ENCODE measurements at places on chromosomes 3 and 15. TPM values are rescaled to one million over a fixed set of nuclear protein-coding genes. Genes with fewer than 3 reads are reported as not detected.

- peaks cover 4% of the 10 kb centered on the region for H3K27me3 ChIP-seq
- H3K4me1 ChIP-seq: no peaks in the 10 kb centered on the region
- H3K36me3 ChIP-seq: no peaks in the 10 kb centered on the region
- H3K27ac ChIP-seq: no peak overlapping the region
- no peak for DNase-seq
- no peak overlapping the region for H3K4me3 ChIP-seq
These were observed 17.3 kb upstream of the GBE1 start for GRCh38 chr3:81778678-81779182.

The ITGA11 gene
- not detected for total RNA-seq

The PRSS50 gene
- not detected for total RNA-seq

- no peaks in the 10 kb centered on the region for H3K27me3 ChIP-seq
- peak overlapping the region; percentile 0 for H3K4me3 ChIP-seq
- H3K36me3 ChIP-seq: peaks cover 49% of the 10 kb centered on the region
- DNase-seq: no peak
- peak overlapping the region; percentile 63 for H3K27ac ChIP-seq
These were observed 2.3 kb downstream of the SERF2 start for GRCh38 chr15:43794269-43795037.

The FEZF2 gene
- total RNA-seq: not detected

The RGMA gene
- total RNA-seq: 0.49 TPM

DNA sequence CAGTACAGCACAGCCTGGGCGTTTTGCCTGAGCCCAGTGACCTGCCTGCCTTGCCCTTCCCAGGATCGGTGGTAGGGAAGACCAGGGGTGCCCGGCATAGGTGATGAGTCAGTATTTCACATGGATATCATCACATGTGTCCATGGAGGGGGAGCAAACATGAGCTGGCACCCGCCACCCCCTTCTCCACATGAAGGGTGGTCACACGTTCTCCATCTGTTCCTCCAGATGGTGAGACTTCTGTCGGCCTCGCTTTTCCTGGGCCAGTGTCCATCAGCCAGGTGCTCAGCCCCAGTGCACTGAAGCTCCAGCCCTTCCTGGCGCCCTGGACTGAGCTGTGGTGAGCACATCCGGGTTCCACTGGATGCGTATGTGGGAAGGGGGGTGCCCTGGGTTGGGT is 208.4 kb downstream of the UBE3A start:
- H3K4me1 ChIP-seq: no peaks in the 10 kb centered on the region
- H3K36me3 ChIP-seq: no peaks in the 10 kb centered on the region
- no peak for DNase-seq
- H3K27me3 ChIP-seq: no peaks in the 10 kb centered on the region
- no peak overlapping the region for H3K27ac ChIP-seq
- no peak overlapping the region for H3K4me3 ChIP-seq

The PARP15 gene
- 87.0 TPM for total RNA-seq

GRCh38 chr3:139558351-139559266 is 19.1 kb upstream of the RBP1 start:
- H3K4me3 ChIP-seq: no peak overlapping the region
- no peak overlapping the region for H3K27ac ChIP-seq
- no peaks in the 10 kb centered on the region for H3K27me3 ChIP-seq
- H3K4me1 ChIP-seq: no peaks in the 10 kb centered on the region

- H3K4me3 ChIP-seq: no peak overlapping the region
- H3K36me3 ChIP-seq: no peaks in the 10 kb centered on the region
- DNase-seq: no peak
These were observed 118.9 kb downstream of the ANXA2 start for GRCh38 chr15:60278879-60279278.

DNA sequence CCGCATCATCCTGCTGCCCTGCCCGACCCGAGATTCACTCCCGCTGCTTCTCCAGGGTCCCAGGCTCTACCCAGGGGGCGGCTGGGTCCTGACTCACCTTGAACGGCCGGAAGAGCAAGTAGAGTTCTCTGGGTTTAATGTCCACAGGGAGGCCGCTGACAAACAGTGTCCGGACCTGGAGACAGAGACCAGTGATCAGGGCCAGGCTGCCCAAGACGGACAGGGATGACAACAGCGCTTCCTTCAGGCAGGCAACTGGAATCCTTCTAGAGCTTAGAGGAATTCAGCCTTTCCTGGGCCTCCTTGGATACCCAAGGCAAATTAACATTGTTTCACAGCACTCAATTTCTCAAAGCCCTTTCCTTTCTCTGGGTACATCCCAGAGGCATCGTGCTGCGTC is 23.9 kb downstream of the RBPMS2 start:
- no peaks in the 10 kb centered on the region for H3K27me3 ChIP-seq
- no peak overlapping the region for H3K27ac ChIP-seq
- H3K4me1 ChIP-seq: no peaks in the 10 kb centered on the region
- no peak for DNase-seq
- no peaks in the 10 kb centered on the region for H3K36me3 ChIP-seq

GRCh38 chr3:172442606-172443005 is 5.7 kb downstream of the GHSR start:
- no peaks in the 10 kb centered on the region for H3K4me1 ChIP-seq
- H3K36me3 ChIP-seq: no peaks in the 10 kb centered on the region
- no peak overlapping the region for H3K27ac ChIP-seq
- H3K27me3 ChIP-seq: peaks cover 50% of the 10 kb centered on the region
- no peak overlapping the region for H3K4me3 ChIP-seq

DNA sequence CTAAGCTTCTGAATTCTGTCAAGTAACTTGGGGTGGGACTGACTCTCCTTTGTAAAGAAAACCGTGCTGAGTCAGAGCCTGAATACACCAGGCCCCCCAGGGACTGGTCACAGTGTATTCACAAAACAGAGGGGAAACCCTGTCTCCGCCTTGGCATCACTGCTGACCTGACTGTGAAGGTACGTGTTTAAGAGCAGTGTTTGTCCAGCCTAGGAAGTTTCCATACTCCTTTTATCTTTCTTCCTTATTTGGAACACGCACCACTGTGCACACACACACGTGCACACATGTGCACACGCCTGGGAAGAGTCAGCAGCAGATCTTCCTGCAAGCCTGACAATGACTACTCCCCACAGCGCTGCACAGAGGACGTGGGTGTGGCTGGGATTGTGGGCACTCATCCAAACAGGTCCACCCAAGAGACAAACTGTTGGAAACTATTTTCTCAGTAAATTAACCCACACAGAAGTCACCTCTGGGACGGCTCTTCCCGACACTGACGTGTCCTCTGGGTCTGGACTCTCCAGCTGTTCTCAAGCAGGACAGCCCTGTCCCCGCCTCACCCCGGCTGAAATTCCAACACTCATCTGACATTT is 87.7 kb downstream of the ATP10A start:
- H3K4me1 ChIP-seq: no peaks in the 10 kb centered on the region
- no peak overlapping the region for H3K27ac ChIP-seq
- DNase-seq: no peak
- H3K27me3 ChIP-seq: no peaks in the 10 kb centered on the region

The SYNPR gene
- total RNA-seq: not detected

- H3K36me3 ChIP-seq: peaks cover 42% of the 10 kb centered on the region
- peak overlapping the region; percentile 51 for H3K4me3 ChIP-seq
- H3K4me1 ChIP-seq: peaks cover 11% of the 10 kb centered on the region
- peak; percentile 45 for DNase-seq
- H3K27me3 ChIP-seq: no peaks in the 10 kb centered on the region
These were observed 31.2 kb downstream of the LINS1 start for GRCh38 chr15:100570735-100571313.

- H3K27ac ChIP-seq: no peak overlapping the region
- DNase-seq: no peak
- H3K4me1 ChIP-seq: no peaks in the 10 kb centered on the region
- no peak overlapping the region for H3K4me3 ChIP-seq
- H3K36me3 ChIP-seq: peaks cover 25% of the 10 kb centered on the region
- no peaks in the 10 kb centered on the region for H3K27me3 ChIP-seq
These were observed 128.5 kb downstream of the C3orf70 start for GRCh38 chr3:185024406-185024805.

The CCR9 gene
- not detected for total RNA-seq

DNA sequence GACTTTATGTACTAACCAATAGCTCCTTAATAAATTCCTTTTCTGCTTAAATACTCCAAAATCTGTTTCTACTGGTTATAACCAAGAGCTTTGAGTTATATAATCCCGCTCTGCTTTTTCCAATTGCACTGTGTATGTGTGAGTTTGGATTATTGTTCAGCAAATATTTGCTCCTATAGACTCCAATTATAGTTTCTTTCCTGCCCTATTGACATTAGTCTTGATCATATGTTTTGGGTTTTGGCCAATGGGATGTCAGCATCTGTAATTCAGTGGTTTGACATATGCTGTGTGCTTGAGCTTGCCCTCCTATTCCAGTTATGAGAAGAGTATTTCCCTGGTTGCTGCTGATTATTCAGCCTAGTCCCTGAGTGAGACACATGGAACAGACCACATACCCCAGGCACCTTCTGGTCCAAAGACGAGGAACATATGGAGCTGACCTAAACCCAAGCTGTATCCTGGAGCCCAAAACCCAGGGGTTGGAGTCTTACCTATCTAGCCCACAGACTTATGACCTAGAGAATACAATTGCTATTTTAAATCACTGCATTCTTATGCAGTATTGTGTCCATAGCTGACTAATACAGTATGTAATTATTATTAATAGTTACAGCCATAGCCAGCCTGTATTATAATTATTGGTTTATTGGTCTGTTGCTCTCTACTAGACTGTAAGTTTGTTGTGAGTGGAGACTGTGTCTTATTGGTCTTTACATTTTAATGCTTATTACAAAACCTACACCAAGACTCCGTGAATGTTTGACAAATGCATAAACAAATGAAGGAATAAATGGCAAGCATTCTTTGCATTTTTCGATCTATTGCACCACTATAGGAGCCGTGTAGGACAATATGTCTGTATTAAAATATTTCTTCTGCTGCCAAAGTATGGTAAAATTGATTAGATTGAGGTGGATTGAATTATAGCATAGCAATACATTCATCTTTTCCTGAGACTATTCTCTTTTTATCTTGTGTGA is 11.7 kb upstream of the ZNF280D start:
- no peak overlapping the region for H3K27ac ChIP-seq
- no peak overlapping the region for H3K4me3 ChIP-seq
- DNase-seq: no peak
- no peaks in the 10 kb centered on the region for H3K36me3 ChIP-seq

DNA sequence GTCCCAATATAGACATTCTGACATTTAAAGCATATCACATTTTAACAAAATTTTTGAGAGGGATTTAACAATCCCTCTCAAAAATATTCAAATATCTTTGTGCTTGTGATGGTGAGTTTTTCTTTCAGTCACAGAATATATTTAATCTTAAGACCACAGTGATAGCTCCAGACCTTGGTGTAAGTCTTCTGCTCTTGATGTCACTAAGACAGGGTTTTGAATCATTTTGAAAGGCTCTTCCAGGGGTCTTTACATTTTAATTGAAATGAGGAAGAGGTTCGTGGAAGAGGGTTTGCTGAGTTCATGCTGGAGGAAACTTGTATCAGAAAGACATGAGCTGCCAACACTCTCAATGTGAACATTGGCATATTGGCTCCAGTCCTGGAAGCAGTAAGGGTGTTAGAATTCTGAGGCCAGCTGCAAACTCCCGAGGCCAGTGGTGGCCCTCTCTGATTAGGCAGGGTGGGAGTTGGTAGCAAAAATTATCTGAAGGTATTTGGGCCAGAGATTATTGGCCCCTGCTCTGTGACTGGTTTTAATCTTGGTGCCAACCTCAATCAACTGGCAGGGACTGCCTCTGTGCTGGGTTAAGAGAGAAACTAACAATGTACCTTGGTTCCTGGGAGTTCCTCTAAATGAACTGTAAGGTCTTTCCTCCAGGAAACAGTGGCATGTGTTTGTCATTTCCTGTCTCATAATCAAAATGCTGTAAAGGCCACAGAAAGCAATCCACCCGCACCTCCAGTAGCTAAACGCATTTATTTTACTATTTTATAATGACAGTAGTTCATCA is 5.3 kb downstream of the POU1F1 start:
- no peaks in the 10 kb centered on the region for H3K4me1 ChIP-seq
- DNase-seq: no peak
- H3K27ac ChIP-seq: no peak overlapping the region
- no peak overlapping the region for H3K4me3 ChIP-seq
- H3K27me3 ChIP-seq: no peaks in the 10 kb centered on the region

- no peak for DNase-seq
- no peaks in the 10 kb centered on the region for H3K36me3 ChIP-seq
- no peaks in the 10 kb centered on the region for H3K4me1 ChIP-seq
- H3K27me3 ChIP-seq: no peaks in the 10 kb centered on the region
- no peak overlapping the region for H3K27ac ChIP-seq
These were observed 165.7 kb downstream of the ZNF385D start for GRCh38 chr3:21585216-21585740.

DNA sequence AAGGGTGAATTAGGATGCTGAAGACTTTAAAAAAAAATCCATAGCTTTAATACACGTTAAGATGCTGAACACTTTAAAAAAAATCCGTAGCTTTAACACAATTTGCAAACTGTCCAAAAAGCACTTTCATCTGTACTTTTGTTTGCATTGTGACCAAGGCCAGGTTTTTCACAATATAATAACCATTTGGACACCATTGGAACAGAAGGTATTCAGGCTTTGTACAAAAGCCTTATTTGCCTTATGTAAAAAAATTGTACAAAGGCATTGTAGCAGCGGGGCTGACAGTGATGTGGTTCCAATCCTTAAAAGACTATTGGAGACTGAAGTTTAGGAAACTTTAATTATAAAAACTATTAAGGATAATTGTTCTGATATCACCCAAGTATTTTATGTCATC is 15.2 kb upstream of the ICE2 start:
- H3K4me3 ChIP-seq: no peak overlapping the region
- H3K4me1 ChIP-seq: no peaks in the 10 kb centered on the region
- peaks cover 75% of the 10 kb centered on the region for H3K36me3 ChIP-seq
- H3K27me3 ChIP-seq: no peaks in the 10 kb centered on the region
- no peak overlapping the region for H3K27ac ChIP-seq

GRCh38 chr3:169668072-169668956 is 4.8 kb upstream of the MECOM start:
- no peak for DNase-seq
- no peak overlapping the region for H3K27ac ChIP-seq
- H3K4me1 ChIP-seq: peaks cover 22% of the 10 kb centered on the region
- no peaks in the 10 kb centered on the region for H3K36me3 ChIP-seq
- H3K27me3 ChIP-seq: peaks cover 55% of the 10 kb centered on the region
- H3K4me3 ChIP-seq: no peak overlapping the region

DNA sequence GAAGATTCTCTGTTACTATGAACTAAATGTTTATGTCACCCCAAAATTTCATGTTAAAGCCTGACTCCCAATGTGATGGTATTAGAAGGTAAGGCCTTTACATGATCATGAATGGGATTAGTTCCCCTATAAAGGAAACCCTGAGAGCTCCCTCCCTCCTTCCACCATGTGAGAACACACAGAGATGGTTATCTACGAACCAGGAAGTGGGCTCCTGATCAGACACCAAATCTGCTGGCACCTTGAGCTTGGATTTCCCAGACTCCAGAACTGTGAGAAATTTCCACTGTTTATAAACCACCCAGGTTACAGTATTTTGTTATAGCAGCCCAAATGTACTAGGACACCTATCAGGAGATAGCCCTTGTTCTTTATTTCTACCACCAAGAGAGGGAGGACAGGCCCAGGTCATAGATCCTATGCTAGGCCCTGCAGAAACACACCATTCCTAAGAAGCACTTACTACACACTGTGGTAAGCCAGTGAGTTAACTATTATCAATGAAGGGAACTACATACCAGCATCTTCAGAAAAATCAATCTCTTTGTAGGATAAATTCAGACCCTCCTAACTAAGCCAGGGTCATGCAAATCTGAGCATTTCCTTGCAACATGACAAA is 59.0 kb downstream of the PRKAR2A start:
- peak; percentile 24 for DNase-seq
- no peak overlapping the region for H3K27ac ChIP-seq

Measured in CD4-positive, CD25-positive, alpha-beta regulatory T cell (primary cell).